ENCODE measurements at places on chromosomes 11 and 22. TPM values are rescaled to one million over a fixed set of nuclear protein-coding genes. Genes with fewer than 3 reads are reported as not detected.

Gene PTPN5
- 43.4 TPM for total RNA-seq

Gene SLC37A2
- total RNA-seq, result 2.1 TPM

Gene OSM
- 0.23 TPM for total RNA-seq

Gene C22orf31
- total RNA-seq, result not detected

Gene IL10RA
- total RNA-seq, result 3.7 TPM

Gene CHRDL2
- not detected for total RNA-seq

Gene MYRF
- 2.8 TPM for total RNA-seq

Gene CD3E
- total RNA-seq, result not detected

Gene INPPL1
- total RNA-seq, result 20.5 TPM

Gene GUCY1A2
- 97.8 TPM for total RNA-seq

Gene OR10A5
- total RNA-seq, result not detected

Gene LGALS12
- total RNA-seq, result not detected

Gene CASP12
- total RNA-seq, result not detected

Gene RIMBP3C
- total RNA-seq, result 0.69 TPM

Gene B4GALNT4
- 75.7 TPM for total RNA-seq

Gene OR51B5
- total RNA-seq, result 0.46 TPM

Gene FGF19
- 2.3 TPM for total RNA-seq

Gene GLYATL2
- total RNA-seq, result 4.8 TPM

Gene OR52K2
- total RNA-seq, result not detected

Gene KCNA4
- 31.8 TPM for total RNA-seq

Gene SCGB1D2
- not detected for total RNA-seq

Gene HMGXB4
- total RNA-seq, result 28.4 TPM

Gene PDXP
- 56.1 TPM for total RNA-seq

Gene KRTAP5-7
- total RNA-seq, result not detected

Gene SSTR3
- total RNA-seq, result 1.2 TPM

Gene CKAP5
- total RNA-seq, result 190 TPM

Gene MICAL2
- total RNA-seq, result 13.1 TPM

Gene NXPE1
- not detected for total RNA-seq

Gene SEPTIN3
- total RNA-seq, result 180 TPM

Gene VWA5A
- total RNA-seq, result 38.1 TPM

Gene DLG2
- 158 TPM for total RNA-seq

Gene PHLDB1
- 73.8 TPM for total RNA-seq

Gene HBG2
- total RNA-seq, result 2,344 TPM

Gene ZC3H12C
- 34.4 TPM for total RNA-seq

Gene OR8K1
- not detected for total RNA-seq

Gene GTSE1
- 3.0 TPM for total RNA-seq

Gene KRTAP5-9
- total RNA-seq, result not detected

Gene UBE2L6
- total RNA-seq, result 51.4 TPM

Gene OR4C45
- total RNA-seq, result not detected

Gene C1QTNF4
- 33.2 TPM for total RNA-seq

Gene OR10G4
- total RNA-seq, result not detected

Gene LDLRAD3
- 67.6 TPM for total RNA-seq

Gene FJX1
- total RNA-seq, result 46.4 TPM

Gene MS4A6E
- total RNA-seq, result not detected

Gene NEFH
- total RNA-seq, result 4.4 TPM

Gene SLC22A9
- not detected for total RNA-seq

Gene SMC1B
- total RNA-seq, result not detected

Gene MICALL1
- total RNA-seq, result 27.9 TPM

Gene TMEM218
- total RNA-seq, result 19.4 TPM

Gene MB
- total RNA-seq, result 2.5 TPM

Gene OR4D5
- total RNA-seq, result not detected

Gene PHETA2
- total RNA-seq, result 3.5 TPM

Gene SYT9
- 29.1 TPM for total RNA-seq

Gene GPR83
- total RNA-seq, result 4.4 TPM

Gene CCND1
- total RNA-seq, result 19.1 TPM

Gene AGBL2
- total RNA-seq, result 1.8 TPM
